ENCODE measurements at places on chromosomes 2 and 18.

- DNase-seq: peak; percentile 1
Observed at GRCh38 chr18:44453505-44453904, 227.2 kb upstream of the SETBP1 start.

GRCh38 chr18:63888470-63889190, 1.1 kb downstream of the SERPINB2 start:
- DNase-seq: no peak

- no peak for DNase-seq
Observed at GRCh38 chr18:424071-424661, 76.3 kb downstream of the COLEC12 start.

DNA sequence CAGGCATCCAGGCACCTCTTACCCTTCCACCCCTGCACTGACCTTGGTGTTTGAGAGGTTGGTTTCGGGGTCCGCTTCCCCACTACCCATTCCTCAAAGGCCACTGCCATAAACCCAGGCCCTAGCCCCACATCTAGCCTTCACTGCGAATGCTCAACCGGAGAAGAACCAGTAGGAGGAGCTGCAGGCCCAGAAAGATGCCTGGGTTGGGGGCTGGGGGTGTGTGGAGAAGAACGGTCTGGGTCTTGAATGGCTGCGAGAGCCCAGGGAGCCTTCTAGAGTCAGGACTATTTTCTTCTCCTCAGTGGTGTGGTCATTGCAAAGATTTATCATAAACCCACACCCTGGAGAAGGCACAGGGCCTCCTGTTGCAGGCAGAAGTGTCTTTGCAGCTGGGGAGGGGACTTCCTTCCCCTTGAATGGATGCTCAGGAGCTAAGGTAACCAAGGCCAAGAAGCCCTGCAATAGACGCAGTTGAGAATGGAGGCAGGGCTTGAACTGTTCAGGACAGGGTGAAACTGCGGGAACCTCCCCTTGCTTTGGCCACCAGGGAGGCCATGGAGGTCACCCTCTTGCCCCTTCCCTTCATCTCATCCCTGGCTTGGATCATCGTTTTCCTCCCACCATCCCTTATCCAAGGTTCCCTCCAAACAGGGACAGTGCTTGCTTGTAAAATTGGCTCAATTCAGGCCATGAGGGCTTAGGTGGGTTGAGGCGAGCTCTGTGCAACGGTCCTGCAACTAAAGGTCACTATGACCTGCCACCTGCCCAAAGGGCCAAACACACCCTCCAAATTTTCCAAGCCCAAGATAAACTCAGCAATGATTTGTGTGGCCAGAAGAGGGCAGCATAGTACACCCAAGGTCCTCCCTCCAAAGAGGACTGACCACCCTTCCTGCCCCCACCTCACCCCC, 20.9 kb downstream of the THNSL2 start:
- DNase-seq: peak; percentile 22

DNA sequence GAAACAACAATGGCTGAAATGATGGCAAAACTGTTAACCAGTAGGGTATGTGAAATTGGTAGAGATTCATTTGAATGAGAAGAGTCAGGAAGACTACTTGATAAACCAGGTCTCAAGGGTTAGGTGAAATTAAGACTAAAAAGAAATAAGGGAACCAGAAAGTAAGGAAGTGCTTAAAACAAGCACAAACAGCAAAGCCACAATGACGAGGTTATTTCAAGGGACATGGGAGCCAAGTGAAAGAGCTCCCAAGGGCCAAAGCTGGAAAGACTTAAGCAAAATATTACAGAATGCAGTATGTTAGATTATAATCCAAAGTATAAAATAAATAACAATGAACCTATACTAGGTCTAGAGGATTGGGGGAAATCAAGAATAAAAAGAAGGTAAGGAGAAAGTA, 19.3 kb upstream of the CD302 start:
- no peak for DNase-seq

GRCh38 chr2:215740071-215740470, 273.3 kb downstream of the MREG start:
- no peak for DNase-seq

DNA sequence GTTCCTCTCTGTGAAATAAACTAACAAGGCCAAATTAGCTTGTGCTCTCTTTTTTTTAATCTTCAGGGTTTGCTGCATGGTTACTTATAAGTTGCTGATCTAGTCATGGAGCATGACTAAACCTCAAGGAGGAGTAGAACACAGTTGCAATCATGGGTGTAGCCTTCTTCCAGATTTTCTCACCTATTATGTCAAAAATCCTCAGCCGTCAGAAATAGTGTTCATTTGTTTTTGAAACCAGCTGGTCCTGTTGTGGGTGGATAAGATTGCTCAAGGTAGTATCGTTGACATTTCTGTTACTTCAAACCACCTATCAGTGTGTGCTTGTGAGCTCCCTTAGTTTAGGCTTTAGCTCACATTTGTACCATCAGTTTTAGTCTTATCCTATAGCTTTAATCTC, 11.2 kb downstream of the RELCH start:
- no peak for DNase-seq

- peak; percentile 67 for DNase-seq
Observed at GRCh38 chr2:217785544-217786045, 217.2 kb downstream of the TNS1 start.

DNA sequence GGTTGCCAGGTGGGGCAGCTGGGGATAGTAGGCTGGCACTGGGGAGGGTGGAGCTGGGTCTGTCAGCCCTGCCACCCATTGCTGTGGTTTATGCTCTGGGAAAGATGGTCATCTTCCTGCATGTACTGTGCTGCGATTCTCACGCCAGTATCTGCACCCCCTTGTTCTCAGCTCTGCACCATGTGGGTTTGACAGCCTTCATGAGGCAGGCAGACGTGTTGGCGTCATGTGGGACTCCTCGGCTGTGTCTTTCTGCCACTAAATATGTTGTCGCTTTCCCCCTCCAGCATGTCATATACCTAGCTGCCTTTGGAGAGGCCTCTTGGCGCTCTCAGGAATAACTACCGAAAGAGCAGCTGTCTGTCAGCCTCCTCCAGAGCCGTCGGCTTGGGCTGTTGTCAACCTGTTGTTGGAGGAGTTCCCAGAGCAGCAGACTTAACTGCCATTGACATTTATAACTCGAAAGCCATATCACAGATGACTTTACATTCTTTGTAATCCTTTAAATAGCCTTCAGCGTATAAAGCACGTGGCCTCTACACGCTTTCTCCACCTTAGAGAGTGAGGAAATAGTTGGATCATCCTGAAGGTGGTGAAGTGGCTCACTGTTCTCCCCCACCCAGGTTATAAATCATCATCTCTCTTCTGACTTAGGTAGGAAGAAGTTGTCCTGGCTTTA, 80.4 kb upstream of the MGAT5 start:
- DNase-seq: no peak

GRCh38 chr18:61738488-61738887, 154.3 kb downstream of the RNF152 start:
- no peak for DNase-seq

DNA sequence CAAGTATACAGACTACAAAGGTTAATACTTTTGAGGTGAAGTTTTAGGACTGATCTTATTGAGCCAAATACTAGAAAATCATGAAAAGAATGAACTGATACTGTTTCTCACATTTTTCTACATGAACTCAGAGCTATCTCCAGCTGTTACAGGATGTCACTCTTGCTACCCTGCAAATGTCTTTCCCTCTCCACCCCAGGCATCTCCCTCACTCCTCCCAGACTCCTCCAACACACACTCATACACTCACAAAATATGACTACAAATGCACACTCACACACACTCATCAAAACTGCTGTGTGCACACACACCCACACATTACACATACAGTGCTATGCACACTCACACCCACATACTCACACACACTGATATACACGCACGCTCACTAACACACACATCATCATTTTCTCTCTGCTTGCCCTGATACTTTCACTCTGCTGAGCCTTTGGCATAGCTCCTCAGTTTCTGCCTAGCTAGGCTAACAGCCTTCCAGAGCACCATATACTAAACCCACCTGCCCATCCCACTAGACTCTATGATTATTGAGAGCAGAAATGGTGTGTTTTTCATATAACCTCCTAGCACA, 273.3 kb downstream of the CD226 start:
- DNase-seq: no peak

GRCh38 chr2:194618432-194618831, 1038.6 kb upstream of the SLC39A10 start:
- DNase-seq: no peak
